ENCODE measurements at places on chromosomes 5 and 9.
A peak's percentile ranks its signal among the peaks of the same experiment; 100 is the strongest.

DNA sequence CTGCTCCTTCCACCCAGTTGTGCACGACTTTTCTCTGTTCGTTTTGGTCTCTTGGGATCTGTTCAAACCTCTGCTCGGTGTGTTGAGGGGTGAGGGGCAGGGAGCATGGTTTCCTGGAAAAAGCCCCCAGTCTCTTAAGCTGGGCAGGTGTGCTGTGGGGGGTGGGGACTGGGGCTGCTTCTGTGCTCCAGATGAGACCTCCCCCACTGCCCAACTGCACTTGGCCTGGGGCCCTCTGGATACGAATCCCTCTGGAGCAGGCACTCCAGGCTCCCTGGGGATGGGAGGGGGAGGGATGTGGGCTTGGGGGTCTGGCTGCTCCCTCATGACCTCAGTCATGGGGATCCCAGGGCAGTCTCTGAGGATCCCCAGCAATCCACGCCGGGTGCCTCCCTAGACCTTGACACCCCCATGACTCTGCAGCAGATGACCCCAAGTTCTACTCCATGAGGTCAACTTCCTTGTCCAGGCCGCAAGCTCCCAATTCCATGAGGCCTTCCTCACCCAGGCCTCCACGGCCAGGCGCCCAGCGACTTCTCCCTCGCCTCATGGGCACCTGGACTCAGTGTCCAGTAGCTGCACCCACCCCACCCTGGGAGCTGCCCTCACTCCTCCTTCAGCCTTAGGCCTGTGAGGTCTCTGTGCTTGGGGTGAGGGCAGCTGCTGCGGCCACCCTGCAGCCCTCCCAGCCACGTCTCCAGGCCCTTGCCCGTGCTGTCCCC, 5.9 kb upstream of the AHRR start:
- DNase-seq, result no peak

- DNase-seq, result no peak
Observed at GRCh38 chr9:99066571-99066970, 38.3 kb upstream of the TGFBR1 start.

- no peak for DNase-seq
Observed at GRCh38 chr9:16413509-16414016, 456.9 kb downstream of the BNC2 start.

DNA sequence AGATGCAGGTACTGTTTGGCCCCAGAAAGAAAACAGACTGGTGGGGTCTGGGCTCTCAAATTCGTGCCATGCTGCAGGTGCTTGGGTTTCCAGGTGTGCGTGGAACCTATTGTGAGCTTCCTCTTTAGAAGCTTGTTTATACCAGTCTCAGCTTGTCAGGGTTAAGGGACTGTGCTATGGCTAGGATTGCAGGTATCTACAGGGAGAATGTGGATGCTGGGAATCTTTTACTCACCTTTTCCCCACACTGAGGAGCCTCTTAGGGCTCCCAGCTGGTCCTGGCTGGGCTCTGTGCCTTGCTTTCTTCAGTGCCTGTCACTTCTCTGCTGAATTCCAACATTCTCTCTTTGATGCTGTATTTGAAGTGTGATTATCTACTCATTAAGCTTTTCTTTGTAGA, 111.8 kb downstream of the WDR70 start:
- DNase-seq, result no peak

DNA sequence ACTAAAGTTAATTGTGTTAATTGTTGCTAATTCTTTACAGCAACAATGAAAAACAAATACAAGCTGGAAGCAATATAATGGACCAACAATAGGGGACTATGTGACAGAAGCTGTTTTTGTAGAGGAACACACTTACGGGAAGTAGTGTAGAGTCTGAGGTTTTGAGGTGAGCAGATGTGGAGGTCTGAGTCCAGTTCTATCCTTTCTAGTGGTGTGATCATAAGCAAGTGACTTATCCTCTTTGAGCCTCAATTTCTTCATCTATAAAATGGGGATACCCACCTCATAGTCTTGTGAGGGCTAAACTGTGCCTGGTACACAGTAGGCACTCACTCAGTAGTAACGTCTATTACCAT, 28.3 kb downstream of the ALG2 start:
- no peak for DNase-seq

- no peak for DNase-seq
Observed at GRCh38 chr5:81789033-81789432, 38.1 kb upstream of the SSBP2 start.

- no peak for DNase-seq
Observed at GRCh38 chr9:107284636-107285035, 1.6 kb downstream of the RAD23B start.

GRCh38 chr9:135087489-135087792, at the start of gene OLFM1:
Gene OLFM1, plus strand, starts transcription at chr9:135087668. Its CDS starts 322 bp downstream, at chr9:135087990.
- no peak for DNase-seq

DNA sequence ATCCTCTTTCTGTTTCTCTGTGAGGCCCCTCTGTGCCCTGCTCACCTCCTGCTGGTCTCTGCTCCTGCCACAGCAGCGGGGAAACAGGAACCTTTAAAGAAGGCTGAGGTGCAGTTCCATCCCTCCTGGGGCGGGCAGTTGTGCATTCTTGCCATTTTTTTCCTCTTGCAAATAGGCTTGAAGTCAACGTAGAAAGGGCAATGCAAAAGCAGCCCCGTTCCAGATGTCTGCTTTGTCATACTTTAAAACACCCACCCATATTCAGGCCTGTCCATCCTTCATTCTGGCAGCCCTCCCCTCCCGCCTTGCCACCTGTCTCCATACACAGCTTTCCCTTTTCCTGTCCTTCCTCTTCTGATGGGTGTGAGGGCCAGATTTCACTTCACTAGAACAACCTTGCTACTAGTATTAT, 65.4 kb upstream of the KLF9 start:
- no peak for DNase-seq

DNA sequence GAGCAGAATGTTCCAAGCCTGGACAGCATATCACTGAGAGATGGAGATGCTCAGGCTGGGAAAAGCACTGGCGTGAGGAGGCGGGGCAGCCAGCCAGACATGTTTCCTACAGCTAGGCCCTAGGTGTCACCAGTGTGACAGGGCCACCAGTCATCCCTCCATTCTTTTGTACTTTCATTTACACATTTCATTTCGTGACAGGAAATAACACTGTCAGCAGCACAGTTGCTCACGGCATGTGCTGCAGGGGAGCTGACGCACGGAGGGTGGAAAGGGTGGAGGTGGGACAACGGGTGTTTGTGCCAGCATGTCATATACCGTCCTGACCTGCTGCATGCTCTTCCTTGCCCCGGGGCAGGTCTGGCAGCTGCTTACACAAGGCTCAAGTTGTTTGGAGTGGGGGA, 14.8 kb upstream of the CEMIP2 start:
- DNase-seq, result peak; percentile 86

DNA sequence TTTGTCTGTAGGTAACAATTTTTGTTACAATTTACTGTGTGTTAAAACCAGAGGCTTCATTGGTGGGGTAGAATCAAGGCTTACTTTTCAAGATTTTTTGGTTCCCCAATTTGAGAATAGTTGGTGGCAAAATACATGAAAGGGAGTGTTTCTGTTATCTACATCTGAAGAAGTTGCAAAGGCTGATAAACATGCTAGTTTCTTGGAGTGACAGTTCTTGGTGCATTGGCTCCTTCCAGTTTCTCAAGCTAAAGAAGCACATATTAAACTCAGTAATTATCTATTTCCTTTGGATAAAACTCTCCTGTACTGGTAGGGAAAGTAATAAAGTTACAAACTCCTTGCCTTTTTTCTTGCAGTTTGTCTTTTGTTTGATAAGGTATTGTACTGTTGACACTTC, 5.9 kb downstream of the MACIR start:
- no peak for DNase-seq

- DNase-seq, result no peak
Observed at GRCh38 chr5:134383980-134384697, 12.8 kb downstream of the UBE2B start.

DNA sequence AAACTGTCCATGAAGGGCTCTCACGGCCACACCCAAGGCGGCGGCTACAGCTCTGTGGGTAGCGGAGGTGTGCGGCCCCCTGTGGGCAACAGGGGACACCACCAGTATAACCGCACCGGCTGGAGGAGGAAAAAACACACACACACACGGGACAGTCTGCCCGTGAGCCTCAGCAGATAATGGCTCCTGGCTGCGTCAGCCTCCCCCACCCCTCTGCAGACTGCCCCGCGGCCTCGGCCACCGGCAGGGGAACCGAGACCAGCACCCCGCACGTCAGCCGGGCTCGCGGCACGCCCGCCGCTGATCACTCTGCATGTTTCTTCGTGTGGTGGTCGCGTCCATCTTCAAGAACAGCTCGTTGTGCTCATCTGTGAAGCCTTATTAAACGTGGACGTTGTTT, 41.5 kb downstream of the TENT4A start:
- no peak for DNase-seq

DNA sequence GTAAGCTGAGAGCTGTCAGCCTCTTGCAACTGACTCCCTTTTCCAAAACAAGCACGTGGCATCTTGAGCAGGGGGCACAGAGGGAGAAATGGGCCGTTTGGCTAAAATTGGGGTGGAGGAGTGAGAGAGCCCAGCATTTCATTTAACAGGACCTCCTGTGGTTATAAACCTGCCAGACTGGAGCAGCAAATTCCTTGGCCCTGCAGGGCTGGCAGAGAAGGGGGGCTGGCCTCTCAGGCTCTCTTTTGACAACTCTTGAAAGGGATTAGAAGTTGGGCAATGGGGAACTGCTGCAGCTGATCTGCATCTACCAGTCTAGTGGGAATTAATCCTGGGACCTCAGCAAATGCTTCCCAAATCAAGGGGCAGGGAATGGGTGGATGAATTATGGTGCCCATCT, 7.2 kb upstream of the POU4F3 start:
- DNase-seq, result no peak

- no peak for DNase-seq
Observed at GRCh38 chr9:81782313-81782995, 93.1 kb upstream of the TLE1 start.

DNA sequence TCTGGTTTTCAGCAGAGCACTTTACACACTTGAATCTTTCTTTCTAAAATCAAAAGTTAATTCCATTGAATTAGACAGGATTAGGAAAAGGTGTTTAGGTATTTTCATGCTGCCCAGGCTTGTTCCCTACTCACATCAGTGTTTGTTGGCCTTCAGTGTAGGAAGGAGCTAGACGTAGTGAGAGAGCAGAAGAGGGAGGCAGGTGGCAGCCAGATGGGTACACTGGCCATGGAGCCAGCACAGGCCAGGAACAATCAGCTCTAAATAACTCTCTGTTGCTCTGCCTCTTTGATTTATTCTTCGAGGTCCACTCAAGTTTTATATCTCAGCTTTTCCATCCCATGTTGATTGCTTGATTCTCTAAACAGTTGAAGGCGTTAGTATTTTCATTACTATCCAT, 529.6 kb downstream of the PSAT1 start:
- no peak for DNase-seq

- DNase-seq, result no peak
Observed at GRCh38 chr9:107144475-107144874, 138.6 kb upstream of the RAD23B start.

DNA sequence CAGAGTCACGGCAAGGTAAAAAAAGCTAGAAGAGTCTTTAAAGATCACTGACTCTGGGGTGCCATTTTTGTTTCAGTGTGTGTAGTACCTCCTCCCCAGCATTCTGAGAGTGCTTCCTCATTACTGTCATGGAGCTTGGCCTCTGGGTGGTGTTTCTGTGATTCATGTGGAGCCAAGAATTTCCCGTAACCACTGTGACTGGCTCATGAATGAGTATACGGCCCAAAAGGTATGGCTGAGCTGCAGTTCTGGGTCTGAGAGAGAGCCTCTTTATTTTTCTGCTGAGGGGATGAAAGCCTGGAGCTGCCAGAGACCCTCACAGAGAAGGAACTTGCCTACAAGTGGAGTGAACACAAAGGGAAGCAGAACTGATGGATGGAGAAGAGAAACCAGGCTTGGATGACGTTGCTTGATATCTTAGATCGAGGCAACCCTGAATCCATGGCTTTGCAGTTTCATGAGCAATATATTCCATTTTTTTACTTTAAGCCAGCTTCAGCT, 85.6 kb downstream of the PTTG1 start:
- DNase-seq, result peak; percentile 14

GRCh38 chr5:89303033-89303480, 420.1 kb upstream of the MEF2C start:
- no peak for DNase-seq

- DNase-seq, result peak; percentile 67
Observed at GRCh38 chr5:42756606-42757601, at the start of gene CCDC152. Gene CCDC152, plus strand, starts transcription at chr5:42756818. Its CDS starts 2,304 bp downstream, at chr5:42759122.

DNA sequence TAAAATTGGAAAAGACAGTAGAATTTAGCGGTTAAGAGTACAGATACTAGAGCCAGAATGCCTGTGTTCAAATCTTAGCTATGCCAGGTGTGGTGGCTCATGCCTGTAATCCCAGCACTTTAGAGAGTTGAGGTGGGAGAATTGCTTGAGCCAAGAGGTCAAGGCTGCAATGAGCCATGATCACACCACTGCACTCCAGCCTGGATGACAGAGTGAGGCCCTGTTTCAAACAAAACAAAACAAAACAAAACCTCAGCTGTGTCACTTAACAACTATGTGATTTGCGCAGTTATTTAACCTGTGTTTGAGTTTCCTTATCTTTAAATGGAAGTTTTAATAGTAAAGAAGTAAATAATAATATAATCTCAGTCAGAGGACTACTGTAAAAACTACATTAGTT, 68.3 kb downstream of the TBCA start:
- no peak for DNase-seq

GRCh38 chr9:36074870-36075532, 38.3 kb downstream of the RECK start:
- no peak for DNase-seq

GRCh38 chr9:135901826-135902225, 5.5 kb downstream of the CAMSAP1 start:
- DNase-seq, result no peak
